Neural progenitor cell (in vitro differentiated cells): ENCODE measurements at places on chromosomes 11 and 22. TPM values are rescaled to one million over a fixed set of nuclear protein-coding genes. Genes with fewer than 3 reads are reported as not detected.

GRCh38 chr11:90392692-90393091 lies 169.8 kb upstream of the CHORDC1 start:
- no peak for DNase-seq

- no peak for DNase-seq
These were observed 77.2 kb downstream of the SIK3 start for GRCh38 chr11:117020869-117021564.

DNA sequence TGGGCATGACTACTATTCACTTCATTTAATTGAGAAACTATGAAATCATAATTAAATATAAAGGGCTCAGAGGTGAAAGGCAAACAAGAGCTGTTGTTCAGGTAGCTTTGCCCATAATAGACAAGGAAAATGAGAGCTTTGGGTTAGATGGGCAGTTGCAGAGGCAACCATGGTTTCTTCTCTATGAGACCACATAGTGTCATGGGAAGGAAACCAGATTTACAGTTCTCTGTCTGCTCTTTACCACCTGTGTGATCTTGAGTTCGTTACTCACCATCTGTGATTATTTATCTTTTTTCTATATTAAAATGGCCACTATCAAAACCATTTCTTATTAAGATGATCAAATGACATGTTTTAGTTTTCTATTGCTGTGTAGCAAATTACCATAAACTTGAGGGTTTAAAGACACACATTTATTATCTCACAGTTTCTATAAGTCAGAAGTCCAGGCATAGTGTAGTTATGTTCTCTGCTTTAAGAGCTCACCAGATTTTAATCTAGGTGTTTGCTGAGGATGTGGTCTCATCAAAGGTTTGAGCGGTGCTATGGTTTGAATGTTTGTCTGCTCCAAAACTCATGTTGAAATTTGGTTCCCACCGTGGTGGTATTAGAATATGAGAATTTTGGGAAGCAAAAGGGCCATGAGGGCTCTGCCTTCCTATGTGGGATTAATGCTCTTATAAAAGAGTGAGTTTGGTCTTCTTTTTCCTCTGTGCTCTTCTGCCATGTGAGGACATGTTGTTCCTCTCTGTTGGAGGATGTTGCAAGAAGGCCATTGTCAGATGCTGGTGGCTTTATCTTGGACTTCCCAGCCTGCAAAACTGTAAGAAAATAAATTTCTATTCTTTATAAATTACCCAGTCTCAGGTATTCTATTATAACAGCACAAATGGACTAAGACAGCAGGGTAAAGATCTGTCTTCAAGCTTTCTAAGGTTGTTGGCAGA lies 38.2 kb downstream of the OR2AG2 start:
- DNase-seq = no peak

DNA sequence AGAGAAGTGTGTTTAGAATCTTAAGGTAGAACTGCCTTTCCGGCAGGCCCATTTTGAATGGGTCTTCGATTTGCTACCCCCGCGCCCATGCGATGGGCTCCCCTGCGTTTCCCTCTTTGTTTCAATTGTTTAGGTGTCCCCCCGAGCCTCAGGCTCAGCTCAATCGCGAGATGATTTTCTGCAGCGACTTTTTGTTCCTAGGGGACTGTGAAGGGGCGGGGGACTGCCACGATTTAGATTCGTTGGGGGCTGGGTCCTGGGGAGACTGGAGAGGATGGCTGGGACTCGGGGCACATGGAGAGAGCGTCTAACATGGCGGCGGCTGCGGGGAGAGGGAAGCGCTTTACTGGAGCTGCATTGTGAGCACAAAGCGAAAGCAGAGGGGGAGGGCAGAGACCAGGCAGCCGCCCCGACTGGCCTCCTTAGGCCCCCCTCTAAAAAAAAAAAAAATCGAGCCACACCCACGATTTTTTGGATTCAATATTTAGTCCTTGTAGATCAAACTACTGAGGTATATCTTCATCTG lies 1.7 kb downstream of the CAPRIN1 start:
- DNase-seq = peak; percentile 84

GRCh38 chr22:43667656-43668055 lies 144.4 kb downstream of the EFCAB6 start:
- DNase-seq = no peak

DNA sequence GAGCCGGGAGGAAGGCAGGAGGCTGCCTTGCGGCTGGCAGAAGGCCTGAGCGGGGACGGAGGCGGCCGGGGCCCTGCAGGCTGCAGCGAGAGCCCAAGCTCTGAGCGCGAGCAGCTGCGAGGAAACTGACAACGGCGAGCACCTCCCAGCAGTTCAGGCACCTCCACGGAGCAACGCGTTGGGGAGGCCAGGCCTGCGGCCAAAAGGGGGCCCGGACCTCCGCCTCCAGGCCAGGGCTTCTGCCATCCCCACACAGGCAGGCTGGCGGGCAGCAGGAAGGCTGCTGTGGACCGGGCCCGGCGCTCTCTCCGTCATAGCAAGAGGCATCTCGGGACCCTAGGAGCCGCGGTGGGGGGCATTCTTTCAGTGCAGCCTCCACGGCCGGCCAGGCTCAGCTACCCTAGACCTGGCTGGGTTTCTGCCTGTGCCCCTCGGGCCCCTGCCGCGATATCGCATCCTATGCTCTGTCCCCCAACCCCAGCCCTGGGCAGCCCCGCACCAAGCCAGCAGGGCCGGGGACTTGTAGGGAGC lies 22.9 kb upstream of the SLC22A12 start:
- no peak for DNase-seq

- no peak for DNase-seq
These were observed 97.3 kb downstream of the COMMD9 start for GRCh38 chr11:36191941-36192340.

- DNase-seq = no peak
These were observed 45.3 kb downstream of the RAB6A start for GRCh38 chr11:73715541-73715940.

DNA sequence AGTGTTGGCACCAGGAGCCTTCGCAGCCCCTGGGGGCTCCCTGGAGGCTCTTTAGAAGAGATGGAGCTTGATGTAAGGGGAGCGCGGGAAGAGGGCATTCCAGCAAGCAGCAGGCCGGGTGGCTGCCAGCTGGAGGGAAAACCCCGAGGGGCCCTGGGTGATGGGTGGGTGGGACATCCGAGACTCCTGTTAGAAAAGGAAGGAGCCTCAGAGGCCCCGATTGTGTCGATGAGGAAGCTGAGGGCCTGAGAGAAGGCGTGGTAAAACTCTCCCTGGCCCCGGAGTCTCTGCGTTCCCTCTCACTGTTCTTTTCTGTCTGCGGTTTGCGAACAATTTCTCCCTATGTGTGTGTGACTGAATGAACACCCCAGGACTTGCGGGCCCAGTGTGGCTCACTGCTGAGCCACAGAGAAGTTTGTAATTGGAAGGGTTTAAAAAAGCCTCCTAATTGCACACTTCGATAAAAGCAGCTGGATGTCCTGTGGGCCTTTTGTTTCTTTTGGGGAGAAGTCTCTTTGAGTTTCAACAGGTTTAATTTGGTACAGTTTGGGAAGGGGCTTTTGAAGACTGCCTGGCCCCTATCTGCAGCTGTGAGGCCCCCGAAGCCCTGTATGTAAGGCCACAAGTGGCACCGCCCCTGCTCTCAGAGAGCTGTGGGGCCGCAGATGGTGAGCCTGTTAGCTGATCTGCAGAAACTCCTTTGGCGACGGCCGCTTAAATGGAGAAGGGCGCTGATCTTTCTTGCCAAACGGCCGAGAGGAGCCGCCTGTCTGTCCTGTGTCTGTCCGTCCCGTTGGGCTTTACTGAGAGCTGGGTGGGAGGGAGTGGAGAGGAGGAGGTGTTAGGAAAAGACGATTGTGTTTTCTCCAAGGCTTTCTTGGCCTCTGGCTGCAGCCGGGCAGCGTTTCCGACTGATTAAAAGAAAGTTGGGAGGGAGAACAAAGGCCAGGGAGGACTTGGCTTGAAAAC lies 2.0 kb downstream of the FBLN1 start:
- DNase-seq = peak; percentile 95

DNA sequence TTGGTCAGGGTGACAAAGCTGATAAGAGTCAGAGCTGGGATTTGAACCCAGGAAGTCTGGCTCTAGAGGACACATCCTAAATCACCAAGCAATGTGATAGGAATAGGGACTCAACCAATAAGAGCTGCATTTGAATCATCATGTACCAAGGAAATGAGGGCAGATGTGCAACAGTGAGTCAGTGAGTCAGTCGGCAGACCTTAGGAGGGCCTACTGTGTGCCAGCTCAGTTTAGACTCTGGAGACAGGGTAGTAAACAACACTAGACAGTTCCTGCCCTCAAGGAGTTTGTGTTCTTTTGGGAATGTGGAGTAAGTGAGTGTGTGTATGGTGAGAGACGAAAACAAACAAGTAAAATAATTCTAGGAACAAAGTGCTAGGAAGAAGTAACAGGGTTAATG lies 11.2 kb downstream of the IL10RA start:
- DNase-seq = no peak

DNA sequence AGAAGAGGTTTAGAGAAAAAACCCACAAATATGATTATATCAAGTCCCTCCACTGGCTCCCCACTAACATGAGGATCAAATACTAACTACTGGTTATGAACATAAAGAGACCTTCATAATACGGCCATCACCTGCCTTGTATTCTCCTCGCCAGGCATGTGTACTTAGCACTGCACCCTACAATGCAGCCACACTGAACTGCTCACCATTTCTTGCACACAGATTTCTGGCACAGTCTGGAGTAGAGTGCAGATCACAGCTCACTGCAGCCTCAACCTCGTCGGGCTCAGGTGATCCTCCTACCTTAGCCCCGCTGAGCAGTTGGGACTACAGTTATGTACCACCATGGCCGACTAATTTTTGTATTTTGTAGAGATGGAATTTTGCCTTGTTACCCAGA lies 13.1 kb downstream of the OSBP start:
- DNase-seq = no peak

- no peak for DNase-seq
These were observed 4.3 kb upstream of the MB start for GRCh38 chr22:35621451-35621850.

- no peak for DNase-seq
These were observed 23.8 kb downstream of the PACSIN2 start for GRCh38 chr22:42991010-42991651.

DNA sequence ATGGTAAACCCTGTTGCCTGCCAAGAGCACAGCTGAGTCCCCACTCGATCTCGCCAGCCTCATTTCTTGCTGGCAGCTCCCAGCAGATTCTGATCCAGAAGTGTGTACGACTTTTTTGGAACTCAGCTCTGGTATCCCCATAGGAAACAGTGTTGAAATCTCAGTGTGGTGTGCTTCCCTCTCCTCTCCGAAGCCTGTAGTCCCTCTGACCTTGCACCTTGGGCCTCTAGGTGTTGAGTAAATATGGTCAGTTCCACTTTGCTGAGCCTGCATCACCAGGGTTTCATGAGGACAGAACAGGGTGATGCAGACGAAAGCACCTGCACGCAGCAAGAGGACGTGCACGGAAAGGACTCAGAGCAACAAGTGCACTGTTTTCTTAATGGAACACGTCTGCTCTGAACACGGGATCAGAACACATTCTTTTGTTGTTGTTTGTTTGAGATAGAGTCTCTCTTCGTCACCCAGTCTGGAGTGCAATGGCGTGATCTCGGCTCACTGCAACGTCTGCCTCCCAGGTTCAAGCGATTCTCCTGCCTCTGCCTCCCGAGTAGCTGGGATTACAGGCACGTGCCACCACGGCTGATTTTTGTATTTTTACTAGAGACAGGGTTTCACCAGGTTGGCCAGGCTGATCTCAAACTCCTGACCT lies 3.8 kb upstream of the CPT1A start:
- no peak for DNase-seq

DNA sequence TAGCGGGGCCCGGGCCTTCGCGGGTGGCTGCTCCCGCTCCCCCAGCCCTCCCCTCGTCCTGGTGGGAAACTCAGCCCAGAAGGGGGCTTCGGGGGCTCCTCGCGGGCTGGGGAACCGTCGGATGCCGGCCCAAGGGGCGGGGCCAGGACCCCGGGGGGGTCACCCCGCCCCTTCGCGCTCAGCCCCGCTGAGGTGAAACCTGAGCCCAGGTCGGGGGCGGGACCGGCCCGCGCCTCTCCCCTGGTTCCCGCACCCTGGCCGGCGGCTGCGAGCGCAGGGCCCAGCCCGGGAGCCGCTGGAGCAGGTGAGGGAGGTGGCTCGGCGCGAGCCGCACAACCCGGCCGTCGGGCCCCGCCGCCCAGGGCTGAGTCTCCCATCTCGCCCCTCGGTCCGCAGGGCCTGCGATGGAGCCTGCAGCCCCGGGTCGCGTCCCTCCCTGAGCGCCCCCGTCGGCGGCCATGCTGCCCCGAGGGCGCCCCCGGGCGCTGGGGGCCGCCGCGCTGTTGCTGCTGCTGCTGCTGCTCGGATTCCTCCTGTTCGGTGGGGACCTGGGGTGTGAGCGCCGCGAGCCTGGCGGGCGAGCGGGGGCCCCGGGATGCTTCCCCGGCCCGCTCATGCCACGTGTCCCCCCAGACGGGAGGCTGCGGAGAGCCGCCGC lies at the start of gene LARGE2:
Gene LARGE2, plus strand, starts transcription at position 232 of the 658 bp plus-strand sequence. Its CDS starts 227 bp downstream, at position 459.
- DNase-seq = peak; percentile 89

GRCh38 chr11:2258501-2259465 lies 11.6 kb downstream of the ASCL2 start:
- no peak for DNase-seq

- no peak for DNase-seq
These were observed 99.4 kb downstream of the FBXO7 start for GRCh38 chr22:32573991-32574390.

GRCh38 chr11:26443617-26444016 lies 111.7 kb downstream of the ANO3 start:
- no peak for DNase-seq

- no peak for DNase-seq
These were observed 48.0 kb downstream of the LRRC32 start for GRCh38 chr11:76622493-76623094.

GRCh38 chr11:66973956-66974580 lies 1.0 kb upstream of the C11orf86 start:
- DNase-seq = no peak

DNA sequence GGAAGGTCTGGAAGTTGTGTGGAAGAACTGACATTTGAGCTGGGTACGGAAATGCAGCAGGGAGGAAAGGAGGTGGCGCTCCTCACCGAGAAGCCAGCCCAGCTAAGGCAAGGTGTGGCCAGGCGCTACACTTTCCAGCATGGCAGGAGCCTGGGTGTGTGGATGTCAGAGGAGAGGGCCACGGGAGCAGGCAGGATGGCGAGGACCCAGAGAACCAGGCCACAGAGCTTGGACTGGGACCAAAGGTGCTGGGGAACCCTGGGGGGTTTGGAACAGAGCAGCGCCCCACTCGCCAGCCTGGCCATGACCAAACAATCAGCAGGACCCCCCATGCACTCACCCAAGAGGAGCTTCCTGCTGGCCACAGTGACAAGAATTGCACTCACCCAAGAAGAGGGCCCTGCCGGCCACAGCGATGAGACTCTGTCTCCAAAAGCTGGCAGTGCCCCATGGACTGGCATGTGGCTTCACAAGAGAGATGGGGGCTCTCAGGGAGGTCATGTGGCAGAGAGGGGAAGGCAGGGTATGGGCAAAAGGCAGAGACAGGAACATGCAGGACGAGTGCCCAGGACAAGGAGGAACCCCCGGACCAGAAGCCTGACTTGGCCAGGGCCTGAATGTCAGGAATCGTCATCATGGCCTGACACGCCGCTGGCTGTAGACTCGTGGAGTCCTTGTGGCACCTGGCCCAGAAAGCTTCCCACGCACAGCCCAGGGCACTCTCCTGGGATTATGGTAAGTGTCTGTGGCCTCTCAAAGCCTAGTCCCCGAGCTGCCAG lies 45.4 kb downstream of the IGF2 start:
- no peak for DNase-seq

Gene VPS26B
- 17.6 and 19.5 TPM in 2 replicates for total RNA-seq

Gene SLC22A25
- total RNA-seq = not detected in 2 replicates

Gene ANKRD49
- total RNA-seq = 14.4 and 18.9 TPM in 2 replicates

Gene FERMT3
- 0.31 TPM in 1 of 2 replicates, not detected in the other for total RNA-seq

Gene FGF19
- total RNA-seq = 0.09 TPM in 1 of 2 replicates, not detected in the other

Gene SCARF2
- 0.22 and 3.9 TPM in 2 replicates for total RNA-seq

Gene RAB36
- total RNA-seq = 2.1 and 2.9 TPM in 2 replicates
